ENCODE measurements at places on chromosomes 1 and 21.

DNA sequence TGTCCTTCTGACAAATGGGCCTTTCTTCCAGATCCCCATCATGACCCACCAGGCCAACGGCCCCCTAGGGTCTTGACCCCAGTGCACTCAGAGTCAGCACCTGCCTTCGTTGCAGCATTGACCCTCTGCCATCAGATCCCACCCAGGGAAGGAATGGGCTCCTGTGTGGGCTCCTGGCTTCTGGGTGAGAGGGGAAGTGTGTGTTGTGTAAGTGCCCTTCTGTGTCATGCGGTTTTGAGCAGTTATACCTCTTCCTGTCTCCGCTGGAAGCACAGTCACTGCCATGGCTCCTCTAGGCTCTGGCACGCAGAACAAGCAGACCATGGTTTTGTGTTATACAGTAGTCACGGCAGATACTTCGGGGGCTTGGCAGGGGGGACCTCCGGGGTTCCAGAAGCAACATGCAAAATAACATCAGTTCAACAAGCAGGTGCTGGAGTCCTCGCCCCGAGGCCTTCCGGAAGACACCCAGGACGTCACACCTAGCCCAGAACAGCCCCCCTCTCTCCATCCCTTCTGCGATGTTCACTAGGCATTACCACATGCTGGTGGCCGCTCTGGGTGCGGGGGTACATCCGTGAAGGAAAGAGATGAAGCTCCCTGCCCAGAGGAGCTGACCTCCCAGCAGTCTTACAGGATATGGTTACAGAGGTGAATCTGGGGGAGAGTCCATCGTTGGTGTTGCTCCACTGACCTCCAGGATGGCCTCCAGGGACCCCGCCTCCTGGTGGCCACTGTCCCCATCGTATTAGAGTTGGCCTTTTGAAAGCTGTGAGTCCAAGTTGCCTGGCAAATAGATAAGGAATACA lies 17.4 kb upstream of the KCNAB2 start:
- DNase-seq: no peak

DNA sequence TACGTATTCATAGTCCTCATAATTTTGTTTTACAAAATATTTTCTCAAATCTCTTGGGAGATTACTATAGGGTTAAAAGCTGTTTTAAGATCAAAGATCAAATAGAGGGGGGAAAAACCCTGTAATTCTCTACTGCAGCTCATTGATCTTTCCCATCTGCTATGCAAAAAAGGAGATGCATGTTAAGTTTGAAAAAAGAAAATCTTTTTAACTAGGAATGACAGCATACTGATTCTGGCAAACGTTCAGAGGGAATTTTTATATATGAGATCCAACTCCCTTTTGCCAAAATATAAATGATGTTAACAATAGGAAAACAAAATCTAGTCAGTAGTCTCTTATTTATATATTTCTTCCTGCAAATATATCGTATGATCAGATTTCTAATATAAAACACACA lies 69.1 kb downstream of the SMYD3 start:
- DNase-seq: no peak

GRCh38 chr21:25578056-25578961 lies 29.0 kb downstream of the MRPL39 start:
- no peak for DNase-seq

DNA sequence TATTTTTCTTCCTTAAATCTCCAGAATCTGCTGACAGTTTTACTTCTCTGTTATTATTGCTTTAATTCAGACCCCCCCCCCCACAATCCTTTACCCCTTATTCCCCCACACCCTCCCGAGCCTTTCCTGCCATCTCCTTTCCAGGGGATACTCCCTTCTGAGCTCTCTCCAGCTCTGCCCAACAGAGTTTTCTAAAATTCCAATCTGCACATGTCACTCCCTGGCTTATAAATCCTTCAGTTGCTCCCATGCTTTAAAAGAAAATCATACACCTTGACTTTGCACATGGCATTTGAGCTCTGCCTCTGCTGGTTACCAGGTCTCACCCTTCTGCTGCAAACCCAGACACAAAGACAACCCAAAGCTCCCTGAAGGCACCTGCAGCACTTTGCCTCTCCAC lies 11.7 kb upstream of the EPS8L3 start:
- no peak for DNase-seq

DNA sequence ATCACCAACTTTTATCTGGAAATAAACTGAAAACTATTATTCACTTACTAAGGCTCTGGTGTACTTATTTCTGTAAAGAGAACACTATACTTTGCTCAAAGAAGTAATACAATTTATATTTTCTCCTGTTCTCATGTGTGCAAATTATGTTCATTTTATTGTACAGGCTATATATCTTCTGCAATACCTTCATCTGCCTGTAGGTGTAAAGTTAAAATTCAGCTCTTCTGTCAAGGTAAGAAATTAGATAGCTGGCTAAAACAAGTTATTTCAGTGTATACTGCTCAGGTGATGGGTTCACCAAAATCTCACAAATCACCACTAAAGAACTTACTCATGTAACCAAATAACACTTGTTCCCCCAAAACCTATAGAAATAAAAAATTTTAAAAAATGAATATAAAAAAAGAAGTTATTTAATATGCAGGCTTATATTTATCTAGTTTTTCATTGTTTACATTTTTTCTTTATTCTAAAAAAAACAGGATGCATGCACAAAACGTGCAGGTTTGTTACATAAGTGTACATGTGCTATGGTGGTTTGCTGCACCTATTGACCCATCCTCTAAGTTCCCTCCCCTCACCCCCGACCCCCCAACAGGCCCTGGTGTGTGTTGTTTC lies 81.5 kb downstream of the PTGER3 start:
- DNase-seq: no peak

DNA sequence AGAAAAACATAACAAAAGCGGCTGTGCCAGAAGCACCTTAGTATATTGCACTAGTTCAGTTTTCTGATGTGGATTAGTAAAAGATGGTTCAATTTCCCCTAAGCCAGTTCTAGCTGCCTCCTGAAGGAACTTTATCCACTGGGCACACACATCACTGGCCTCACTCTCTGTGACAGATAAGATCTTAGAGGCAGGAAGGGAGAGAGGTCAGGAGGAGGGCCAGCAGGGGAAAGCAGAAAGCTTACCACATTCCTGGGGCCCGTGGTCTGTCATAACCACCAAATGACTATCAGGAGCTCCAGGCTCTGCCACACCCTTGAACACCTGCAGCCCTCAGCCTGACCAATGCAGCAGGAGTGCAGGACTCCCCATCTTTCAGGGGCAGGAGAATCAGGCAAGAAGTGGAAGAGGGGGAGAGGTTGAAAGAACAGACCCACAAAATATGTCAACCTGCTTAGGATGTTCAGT lies 37.8 kb downstream of the LRRC71 start:
- no peak for DNase-seq

DNA sequence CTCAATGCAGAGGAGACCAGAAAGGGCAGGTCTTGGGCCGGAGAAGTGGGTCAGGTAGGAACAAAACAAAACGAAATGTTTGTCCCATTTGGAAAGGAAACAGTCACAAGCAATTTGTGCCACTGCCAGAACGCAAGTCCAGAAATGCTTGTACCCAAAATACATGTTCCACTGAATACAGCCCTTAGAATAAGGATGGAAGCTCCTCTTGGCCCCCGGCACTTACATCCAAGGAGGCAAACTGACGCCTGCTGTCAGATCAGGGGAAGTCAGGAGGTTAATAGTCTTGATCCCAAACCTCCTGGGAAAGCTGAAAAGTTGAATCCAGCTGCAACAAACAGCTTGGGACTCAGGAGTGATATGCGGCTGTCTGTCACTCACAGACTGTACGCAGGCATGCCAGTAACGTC lies 75.9 kb upstream of the GALNT2 start:
- DNase-seq: no peak

DNA sequence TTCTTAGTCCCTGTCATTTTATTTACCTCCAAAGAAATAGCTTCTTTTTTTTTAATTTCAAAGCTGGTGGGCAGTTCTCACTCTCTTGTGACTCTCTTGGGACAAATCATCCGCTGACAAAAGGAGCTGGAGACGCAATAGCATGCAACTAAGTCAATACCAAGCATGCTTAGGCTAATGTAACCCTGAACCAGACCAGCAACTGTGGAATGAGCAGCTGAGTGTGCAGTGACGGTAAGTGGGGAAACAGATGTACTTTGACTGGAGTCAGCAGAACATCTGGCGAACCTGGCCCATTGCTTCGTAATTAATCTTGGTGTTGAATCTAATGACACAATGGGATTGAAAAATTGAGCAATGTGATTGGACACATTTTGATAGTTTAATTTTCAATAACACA lies 280.7 kb upstream of the PLXNA2 start:
- no peak for DNase-seq

DNA sequence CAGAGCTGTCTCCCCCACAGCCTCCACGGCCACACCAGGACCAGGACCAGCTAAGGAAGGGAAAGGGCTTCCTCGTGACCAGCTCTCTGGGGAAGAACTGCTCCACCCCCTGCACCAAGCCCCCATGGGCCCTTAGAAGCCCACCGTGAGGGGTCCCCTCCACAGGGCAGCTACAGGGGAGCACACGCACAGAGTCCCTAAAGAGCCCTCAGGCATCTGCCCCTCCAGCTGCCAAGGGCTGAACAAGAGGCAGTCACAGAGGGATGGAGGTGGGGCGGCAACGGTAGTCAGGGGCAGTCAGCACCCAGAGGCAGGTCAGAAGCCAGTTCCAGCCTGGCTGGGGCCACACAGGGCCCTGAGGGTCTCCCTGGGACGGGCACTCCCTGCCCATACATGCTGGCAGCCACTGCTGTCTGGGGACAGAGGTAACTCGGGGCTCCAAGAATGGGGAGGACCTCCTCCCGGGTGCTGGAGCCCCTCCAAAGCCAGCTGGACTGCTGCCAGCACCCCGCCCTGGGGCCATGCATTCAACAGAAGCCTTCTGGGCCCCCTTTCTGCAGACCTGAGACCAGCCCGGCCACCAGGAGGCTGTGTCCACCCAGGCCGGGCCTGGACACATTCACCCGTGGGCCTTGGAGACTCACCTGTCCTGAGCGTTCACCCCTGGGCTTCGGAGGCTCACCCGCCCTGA lies 18.7 kb downstream of the SLC19A1 start:
- no peak for DNase-seq
